ENCODE measurements at places on chromosomes 7 and 10.

DNA sequence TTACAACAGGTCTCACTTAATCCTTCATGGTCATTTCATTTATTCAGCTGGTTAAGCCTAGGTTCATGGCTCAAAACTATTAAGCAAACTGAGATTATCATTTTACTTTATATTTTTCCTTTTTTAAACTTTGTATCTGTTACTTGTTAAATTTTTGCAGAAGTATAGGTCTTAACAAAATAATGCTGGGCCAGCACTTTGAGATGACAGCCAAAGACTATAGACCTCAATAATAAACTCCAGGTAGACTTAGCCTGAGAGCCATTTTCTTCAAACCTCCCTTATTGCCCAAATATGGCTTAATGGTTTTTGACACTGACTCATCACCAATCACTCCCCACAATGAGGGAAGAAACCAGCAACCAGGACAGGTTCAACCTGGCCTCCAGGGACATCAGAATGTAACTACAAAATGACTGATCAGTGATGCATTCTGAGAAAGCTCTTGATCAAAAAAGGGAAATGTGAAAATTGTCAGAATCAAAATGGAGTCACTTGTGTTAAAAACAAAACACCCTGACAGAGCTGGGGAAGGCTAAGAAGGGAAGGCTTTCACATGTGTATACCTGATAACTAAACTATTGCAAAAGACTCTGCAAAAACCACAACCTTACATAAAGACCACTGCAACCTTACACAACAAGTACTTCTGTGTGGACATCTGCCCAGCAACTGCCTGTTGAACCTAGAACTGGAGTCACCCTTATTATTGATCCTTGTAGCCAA lies 2.1 kb upstream of the CCDC126 start:
- DNase-seq = peak; percentile 10

- DNase-seq = no peak
These were observed 55.7 kb downstream of the DDC start for GRCh38 chr7:50509459-50509858.

DNA sequence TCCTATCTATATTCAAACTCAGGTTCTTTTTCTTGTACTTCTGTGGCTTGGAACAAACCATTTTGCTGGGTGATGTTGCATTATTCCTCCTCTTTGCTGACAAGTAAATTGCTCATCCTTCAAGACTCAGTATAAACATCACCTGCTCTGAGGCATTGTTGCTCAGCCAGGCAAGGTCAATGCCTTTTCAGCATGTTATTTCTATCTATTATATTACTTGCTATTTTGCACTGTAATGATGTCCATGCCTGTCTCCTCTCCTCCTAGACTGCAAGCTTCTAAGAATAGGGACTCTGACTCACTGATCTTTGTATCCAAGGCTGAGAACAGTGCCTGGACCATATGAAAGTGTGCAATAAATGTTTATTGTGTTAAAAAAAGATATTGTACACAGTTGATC lies 293.8 kb downstream of the RNLS start:
- DNase-seq = no peak

DNA sequence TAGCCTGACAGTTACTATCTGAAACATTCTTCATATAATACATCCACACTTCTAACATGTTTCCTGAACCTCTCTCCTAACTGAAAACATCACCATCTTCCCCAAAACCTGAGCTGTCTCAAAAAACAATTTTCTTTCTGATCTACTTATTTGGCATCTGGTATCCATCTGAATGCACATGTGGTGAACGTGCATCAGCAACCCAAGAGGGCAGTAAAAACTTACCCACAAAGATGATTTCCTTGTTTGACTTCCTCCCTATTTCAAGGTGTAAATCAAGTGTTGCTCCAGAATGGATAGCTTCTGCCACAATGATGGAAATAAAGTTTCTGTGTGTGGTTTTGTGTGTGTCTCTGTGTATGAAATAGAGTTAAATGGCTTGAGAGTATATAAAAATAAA lies 500.4 kb downstream of the MAGI2 start:
- DNase-seq = no peak

- no peak for DNase-seq
These were observed 683.9 kb downstream of the MAGI2 start for GRCh38 chr7:78769481-78770101.

DNA sequence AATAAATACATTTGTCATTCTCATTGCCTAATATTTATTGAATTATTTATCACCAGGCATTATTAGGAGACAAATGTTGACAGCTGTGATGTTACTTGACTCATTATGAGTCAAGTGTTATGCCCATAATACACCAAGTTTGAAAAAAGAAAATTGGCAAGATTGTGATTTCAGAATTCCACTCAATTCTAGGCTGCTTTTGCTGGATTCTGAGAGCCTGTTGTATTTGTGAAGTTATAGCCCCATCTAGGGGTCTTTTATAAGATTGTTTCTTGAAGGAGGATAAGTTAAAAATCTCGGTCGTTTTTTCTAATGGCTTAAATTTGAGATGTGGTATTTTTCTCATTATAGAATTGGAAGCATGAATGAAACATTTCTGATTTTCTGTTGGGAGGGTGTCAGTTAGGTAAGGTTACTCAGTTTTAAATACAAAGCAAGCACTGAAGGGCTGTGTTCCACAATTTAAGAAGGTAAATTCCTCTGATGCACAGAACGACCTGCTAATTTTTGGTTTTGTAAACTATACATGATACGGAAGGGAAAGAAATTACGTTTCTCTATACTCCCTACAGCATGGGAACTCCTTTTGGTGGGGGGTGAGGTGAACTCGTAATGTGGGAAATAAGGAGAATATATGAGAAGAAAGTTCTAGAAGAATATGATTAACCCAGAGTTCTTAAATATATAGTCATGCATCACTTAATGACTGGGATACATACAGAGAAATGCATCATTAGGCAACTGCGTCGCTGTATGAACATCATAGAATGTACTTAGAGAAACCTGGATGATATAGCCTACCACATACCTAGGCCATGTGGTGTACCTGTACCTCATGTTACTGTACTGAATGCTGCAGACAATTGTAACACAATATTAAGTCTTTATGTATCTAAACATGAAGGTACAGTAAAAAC lies 2.6 kb downstream of the STK31 start:
- peak; percentile 56 for DNase-seq
